ENCODE measurements at places on chromosomes 1 and 21. TPM values are rescaled to one million over a fixed set of nuclear protein-coding genes. Genes with fewer than 3 reads are reported as not detected.

The GBP7 gene
- total RNA-seq = not detected

DNA sequence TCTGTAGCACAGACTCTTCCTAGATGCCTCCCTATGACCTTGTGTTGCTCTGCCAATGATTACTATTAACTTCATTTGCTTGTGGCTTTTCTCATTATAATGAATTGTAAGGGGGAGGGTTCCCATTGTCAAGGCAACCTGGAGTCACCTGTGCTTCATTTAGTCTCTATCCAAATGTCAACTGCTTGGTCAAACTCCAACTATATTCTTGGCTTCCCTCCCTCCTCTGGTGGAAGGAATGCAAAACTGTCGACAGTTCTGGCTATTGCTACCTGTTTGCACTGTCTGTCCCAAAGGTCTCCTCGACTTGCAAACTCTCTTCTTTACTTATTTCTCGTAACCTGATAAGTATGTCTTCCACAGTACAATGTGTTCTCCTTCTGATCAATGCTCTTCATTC lies 100.3 kb downstream of the CACNA1E start:
- peaks cover 13% of the 10 kb centered on the region for H3K27me3 ChIP-seq
- H3K36me3 ChIP-seq = no peaks in the 10 kb centered on the region
- no peak overlapping the region for H3K4me3 ChIP-seq
- no peak overlapping the region for H3K27ac ChIP-seq
- H3K4me1 ChIP-seq = no peaks in the 10 kb centered on the region

DNA sequence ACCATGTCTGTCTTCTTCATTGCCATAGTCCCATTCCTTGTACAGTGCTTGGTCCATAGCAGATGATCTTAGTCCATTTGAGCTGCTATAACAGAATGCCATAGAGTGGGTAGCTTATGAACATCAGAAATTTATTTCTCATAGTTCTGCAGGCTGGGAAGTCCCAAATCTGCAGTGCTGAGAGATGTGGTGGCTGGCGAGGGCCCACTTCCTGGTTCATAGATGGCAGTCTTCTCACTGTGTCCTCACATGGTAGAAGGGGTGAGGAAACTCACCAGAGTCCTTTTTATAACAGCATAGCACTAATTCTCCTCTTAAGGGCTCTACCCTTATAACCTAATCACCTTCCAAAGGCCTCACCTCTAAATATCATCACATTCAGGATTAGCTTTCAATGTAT lies 23.1 kb upstream of the RAP1A start:
- H3K27ac ChIP-seq = no peak overlapping the region
- H3K27me3 ChIP-seq = no peaks in the 10 kb centered on the region
- peaks cover 26% of the 10 kb centered on the region for H3K4me1 ChIP-seq
- H3K36me3 ChIP-seq = no peaks in the 10 kb centered on the region
- no peak overlapping the region for H3K4me3 ChIP-seq

DNA sequence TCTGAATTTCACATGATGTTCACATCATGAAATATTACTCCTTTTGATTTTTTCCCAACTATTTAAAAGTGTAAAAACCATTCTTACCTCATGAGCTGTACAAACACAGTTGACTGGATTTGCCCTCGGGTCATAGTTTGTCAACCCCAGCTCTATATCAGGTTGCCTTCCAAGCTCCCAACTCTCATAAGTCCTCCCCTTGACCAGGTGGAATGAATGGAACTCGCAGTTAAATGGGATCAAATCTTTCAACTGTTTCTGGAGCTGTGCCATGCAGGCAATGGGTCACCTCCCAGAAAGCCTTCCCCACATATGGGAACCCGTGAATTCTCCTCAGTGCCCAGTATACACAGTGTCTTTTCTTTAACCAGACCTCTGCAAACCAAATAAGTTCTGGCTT lies 169.8 kb upstream of the FOXD3 start:
- no peaks in the 10 kb centered on the region for H3K36me3 ChIP-seq
- no peak for DNase-seq
- H3K4me3 ChIP-seq = no peak overlapping the region
- no peak overlapping the region for H3K27ac ChIP-seq
- H3K4me1 ChIP-seq = peaks cover 3% of the 10 kb centered on the region

The ADAMTSL4 gene
- total RNA-seq = 28.8 TPM

The CD1E gene
- total RNA-seq = not detected

- H3K27ac ChIP-seq = no peak overlapping the region
- H3K4me3 ChIP-seq = no peak overlapping the region
- no peaks in the 10 kb centered on the region for H3K4me1 ChIP-seq
Observed at GRCh38 chr1:209375671-209376365, 207.7 kb upstream of the CAMK1G start.

- no peak for DNase-seq
- H3K27me3 ChIP-seq = no peaks in the 10 kb centered on the region
- H3K4me3 ChIP-seq = no peak overlapping the region
- peak overlapping the region; percentile 98 for H3K27ac ChIP-seq
- peaks cover 9% of the 10 kb centered on the region for H3K36me3 ChIP-seq
Observed at GRCh38 chr1:228366866-228367741, 39.5 kb downstream of the TRIM11 start.

DNA sequence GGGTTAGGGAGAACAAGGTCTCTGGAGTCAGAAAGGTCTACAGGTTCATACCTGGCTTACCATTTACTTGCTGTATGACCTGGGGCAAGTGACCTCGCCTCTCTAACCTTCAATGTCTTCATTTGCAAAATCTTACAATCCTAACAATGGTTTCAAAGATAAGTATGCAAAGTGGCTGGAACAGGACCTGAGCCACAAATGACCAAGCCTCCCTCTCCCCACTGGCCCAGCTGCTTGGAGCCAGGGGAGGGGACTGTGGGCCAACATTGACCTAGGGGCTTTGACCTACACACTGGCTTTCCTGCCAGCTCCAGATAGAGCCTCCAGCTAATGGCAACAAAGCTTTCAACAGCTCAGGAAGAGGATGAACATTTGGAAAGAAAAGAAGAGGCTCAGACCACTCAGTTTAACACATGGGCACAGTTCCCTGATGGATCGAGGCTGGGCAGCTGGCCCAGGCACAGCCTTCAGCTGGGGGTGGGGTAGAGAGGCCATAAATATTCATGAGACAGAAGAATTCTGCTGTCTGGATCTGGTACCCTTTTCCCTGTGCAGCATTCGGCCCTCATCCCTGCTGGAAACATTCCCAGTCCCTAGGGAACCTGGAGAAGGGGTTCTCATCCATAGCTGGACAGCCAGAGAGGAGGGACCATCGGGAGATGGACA lies 12.9 kb downstream of the PTAFR start:
- H3K4me3 ChIP-seq = no peak overlapping the region
- H3K27me3 ChIP-seq = no peaks in the 10 kb centered on the region
- no peaks in the 10 kb centered on the region for H3K4me1 ChIP-seq
- H3K36me3 ChIP-seq = no peaks in the 10 kb centered on the region
- H3K27ac ChIP-seq = no peak overlapping the region

The RNPEP gene
- total RNA-seq = 56.6 TPM

- H3K4me3 ChIP-seq = no peak overlapping the region
- H3K27me3 ChIP-seq = no peaks in the 10 kb centered on the region
- peaks cover 11% of the 10 kb centered on the region for H3K4me1 ChIP-seq
- peaks cover 9% of the 10 kb centered on the region for H3K36me3 ChIP-seq
- no peak for DNase-seq
- no peak overlapping the region for H3K27ac ChIP-seq
Observed at GRCh38 chr1:12324423-12324822, 94.6 kb downstream of the VPS13D start.

Measured in cardiac muscle cell (in vitro differentiated cells and primary cell).